ENCODE measurements at places on chromosomes 7 and 10.

- no peak for DNase-seq
Observed at GRCh38 chr10:93277360-93277759, 203.7 kb downstream of the CYP26A1 start.

DNA sequence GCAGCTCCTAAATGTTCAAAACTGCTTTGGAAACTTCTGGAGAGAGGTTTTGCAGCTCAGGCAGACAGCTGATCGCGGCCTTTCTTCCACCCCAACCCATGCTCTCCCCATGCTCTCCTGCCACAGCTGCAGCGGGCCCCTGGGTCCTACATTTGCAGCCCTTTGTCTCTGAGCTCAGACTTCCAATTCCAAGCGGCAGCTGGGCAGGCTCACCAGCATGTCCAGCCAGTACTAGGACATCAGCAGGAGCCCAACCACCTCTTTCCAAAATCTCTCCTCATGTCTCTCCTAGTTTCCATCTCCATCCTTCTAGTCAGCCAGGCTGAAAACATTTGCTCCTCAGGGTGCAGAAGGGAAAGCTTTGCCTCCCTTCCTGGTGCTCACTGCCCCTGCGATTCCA is 6.0 kb downstream of the LEP start:
- DNase-seq, result no peak

GRCh38 chr7:151374139-151374538 is 32.5 kb downstream of the NUB1 start:
- DNase-seq, result no peak

GRCh38 chr10:45353186-45353585 is 20.8 kb upstream of the ALOX5 start:
- DNase-seq, result no peak

GRCh38 chr10:129511758-129512157 is 44.7 kb downstream of the MGMT start:
- no peak for DNase-seq

GRCh38 chr7:103297837-103298179 is 573 bp downstream of the PMPCB start:
- DNase-seq, result no peak

Data from NK-92 treated with Interleukin-12 subunit alpha and Interleukin-12 subunit beta, amount 100 ng/mL, for 24 hours (cell line).